Dermis blood vessel endothelial cell (primary cell): ENCODE measurements at places on chromosomes 6 and 20.

- DNase-seq: no peak
Measured at GRCh38 chr6:107598091-107598490, 108.2 kb downstream of the SOBP start.

DNA sequence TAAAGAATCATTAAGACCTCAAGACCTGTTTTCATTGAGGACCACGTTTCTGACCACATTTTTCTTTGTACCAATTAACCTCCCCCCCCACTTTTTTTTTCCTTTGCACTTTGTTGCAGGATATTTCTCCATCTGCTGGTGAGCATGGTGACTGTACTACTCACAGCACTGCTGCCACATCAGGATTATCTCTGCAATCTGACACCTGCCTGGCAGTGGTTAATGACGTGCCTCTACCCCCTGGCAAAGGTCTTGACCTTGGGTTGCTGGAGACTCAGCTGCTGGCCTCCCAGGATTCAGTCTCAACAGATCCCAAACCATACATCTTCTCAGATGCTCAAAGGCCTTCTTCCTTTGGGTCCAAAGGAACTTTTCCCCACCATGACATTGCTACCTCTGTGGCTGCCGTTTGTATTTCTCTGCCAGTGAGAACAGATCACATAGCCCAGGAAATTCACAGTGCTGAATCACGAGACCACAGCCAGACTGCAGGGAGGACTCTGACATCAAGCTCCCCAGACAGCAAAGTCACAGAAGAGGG, 46.6 kb upstream of the EDN3 start:
- DNase-seq: no peak

DNA sequence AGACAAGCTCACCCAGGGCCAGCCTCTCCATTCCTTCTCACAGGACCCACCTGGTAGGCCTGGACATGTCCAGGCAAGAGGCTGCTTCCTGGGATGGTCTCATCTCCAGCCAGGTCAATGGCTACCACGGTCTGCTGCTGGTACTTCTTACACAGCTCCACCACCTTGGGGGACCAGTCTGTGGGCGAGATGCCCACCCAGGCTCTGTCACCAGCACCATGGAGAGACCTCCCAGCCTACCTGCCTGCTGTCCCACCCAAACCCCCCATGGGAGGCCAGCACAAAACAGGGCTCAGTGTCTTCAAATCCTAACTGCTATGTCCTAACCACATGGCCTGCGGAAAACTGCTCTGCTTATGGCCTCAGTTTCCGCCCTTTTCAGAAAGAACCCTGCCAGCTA, 27.3 kb downstream of the ADA start:
- DNase-seq: no peak

GRCh38 chr20:53652859-53653517, 59.3 kb upstream of the ZNF217 start:
- no peak for DNase-seq

DNA sequence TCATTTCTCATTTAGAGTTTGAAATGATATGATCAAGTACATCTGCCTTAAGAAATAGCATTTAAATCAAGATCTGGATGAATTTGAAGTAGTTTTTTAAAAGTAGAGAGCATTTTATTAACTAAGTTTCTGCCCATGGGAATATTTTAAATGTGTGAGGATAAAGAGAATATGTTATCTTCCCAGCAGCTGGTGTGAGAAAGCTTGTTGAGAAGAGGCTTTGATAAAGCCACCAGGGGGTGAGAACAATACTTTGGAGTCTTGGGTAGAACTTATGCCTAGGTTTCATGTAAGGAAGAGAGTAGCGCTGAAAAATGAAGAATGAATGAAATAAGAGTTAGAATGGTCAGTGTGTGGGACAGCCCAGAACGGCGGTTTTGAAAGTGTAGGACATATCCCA, 190.2 kb downstream of the GRM1 start:
- DNase-seq: no peak

DNA sequence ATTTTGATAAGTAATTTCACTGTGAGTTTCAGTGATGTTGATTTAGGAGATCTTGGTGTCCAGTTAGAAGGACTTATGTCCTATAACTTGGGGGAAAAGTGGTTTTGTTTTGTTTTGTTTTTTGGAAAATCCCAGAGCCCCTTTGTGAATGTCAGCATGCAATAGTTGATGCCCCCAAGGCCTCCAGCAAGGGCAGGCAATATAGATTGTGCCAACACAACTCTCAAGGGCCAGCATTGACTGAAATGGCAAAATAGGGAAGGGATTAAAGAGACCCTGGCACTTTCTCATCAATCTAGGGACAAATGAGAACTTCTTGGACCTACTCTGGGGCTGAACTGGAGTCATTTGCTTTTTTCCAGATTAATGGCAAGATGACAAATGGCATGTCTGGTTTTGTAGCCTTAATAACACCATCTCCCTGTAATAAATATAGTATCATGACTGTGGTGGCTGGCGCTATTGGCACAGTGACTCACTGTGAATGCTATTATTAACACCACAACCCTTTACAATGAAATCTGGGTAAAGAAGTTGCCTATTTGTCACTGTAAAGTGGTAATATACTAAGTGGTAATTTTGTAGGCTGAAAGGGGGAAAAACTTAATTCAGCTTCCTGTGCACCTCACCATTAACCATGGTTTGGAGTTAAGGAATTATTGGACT, 51.8 kb downstream of the ABRACL start:
- no peak for DNase-seq

DNA sequence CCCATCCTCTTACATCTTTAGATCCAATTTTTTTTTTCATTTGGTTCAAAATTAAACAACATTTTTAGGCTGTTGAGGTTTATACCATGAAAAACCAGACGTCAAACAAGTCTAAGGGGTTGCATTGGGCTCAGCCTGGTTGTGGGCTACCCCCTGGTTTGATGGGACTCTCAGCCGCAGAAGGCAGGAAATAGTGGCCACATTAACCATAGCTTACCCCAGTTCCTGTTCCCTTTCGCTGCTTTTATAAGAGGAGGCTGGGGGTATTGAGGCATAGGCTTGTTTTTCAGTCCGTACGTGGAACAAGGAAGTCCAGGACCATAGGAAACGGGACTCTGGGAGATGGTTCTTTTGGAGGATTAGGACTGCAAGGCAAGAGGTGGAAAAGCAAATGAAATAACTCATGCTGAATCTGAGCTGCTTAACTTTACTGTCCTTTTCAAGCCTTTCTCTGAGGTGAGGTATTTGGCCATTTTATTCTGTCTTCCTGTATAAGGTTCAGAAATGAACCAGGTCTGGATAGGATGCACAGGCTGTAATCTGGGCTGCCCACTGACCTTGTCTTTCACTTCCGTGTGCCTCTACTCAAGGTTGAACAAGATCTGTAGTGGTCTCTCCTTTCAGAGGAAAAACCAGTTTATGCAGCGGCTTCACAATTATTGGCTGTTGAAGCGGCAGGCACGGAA, 7.7 kb downstream of the BRPF3 start:
- DNase-seq: no peak

- DNase-seq: no peak
Measured at GRCh38 chr6:102415891-102416290, 1022.4 kb downstream of the GRIK2 start.

GRCh38 chr6:6287415-6287814, 33.0 kb downstream of the F13A1 start:
- DNase-seq: no peak

GRCh38 chr6:47722194-47722593, 23.8 kb downstream of the ADGRF4 start:
- no peak for DNase-seq

DNA sequence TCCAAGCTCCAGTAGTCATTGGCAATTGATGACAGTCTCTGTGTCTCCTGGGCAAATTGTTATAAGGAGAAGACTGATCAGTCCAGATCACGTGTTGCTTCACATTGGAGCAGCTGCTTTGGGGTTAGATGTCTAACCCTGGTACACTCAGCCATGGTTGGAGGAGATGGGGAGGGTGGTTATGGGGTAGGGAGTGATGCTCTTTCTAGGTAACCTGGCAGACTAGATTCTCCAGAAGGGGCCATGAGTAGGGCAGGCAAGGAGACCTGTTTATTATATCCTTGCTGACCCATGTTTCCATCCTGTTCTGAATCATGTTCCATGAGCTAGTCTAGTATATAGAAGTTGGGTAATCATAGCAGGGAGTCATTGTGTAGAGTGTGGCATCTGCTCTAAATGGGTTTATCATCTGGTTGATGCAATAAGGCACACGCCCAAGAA, 50.8 kb upstream of the BACH2 start:
- DNase-seq: no peak

GRCh38 chr20:3093861-3094361, 9.4 kb upstream of the AVP start:
- peak; percentile 67 for DNase-seq

DNA sequence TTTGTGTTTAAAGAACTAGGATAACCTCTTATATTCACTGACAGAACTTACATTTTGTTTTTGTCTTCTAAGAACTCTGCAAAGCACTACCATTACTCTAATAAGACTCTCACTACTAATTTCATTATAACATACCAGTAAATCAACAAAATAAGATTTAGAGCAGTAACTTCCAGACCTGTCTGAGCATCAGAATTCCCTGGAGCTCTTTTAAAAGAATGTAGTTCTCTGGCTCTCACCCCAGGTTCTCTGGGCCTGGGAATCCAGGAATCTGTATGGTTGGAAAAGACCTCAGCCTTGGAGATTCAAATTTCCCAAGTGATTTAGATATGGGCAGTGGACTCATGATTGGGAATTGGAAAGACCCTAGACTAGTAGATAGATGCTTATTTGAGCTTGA, 89.4 kb downstream of the JAG1 start:
- no peak for DNase-seq

DNA sequence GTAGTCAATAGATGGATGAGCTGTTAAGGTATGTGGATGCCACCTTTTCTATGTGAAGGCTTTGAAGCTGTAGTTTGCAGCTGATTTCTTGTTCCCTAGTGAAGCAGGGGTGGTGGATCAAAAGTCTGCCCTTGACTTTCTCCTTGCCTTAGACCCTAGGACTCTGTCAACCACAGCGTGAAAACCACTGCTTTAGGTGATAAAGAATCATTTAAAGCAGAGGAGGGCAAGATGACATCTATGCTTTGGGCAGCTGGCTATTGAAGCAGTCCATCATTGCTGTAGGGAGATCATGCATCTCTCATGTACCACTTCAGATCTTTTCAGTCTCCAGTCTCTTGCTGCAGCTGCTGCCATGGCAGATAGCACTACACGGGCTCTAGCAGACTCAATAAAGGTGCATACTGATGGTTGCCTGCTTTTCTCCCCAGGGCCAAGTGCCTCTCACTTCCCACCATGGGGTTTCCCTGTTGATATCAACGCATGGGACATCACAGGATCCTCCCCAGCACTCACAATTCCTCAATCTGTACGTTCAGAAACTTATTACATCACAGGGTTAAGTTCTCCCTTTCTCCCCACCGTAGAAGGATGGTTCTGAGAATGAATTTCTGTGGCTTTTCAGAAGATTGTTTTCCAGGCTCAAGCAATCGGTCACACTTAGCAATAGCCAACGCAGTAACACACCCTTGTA, 122.0 kb upstream of the STMND1 start:
- DNase-seq: no peak

DNA sequence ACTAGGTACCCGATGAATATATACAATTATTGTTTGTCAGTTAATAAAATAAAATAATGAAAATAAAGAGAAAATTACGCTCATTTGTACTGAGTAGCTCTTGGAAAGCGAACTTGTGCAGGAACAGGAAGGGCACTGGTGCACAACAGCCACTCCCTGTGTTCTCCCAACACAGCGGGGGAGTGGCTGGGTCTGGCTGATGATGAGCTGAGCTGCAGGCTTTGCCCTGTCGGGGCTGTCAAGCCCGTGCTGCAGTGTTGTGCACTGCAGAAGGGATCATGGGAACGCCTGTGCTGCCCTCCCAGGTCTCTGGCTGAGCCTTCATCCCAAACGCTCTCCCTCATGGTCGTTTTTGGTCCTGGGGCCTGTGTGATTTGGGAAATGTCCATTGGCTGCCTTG, 131.7 kb upstream of the MAP3K4 start:
- DNase-seq: no peak

- DNase-seq: no peak
Measured at GRCh38 chr6:53504512-53504911, 40.4 kb downstream of the GCLC start.

GRCh38 chr6:120451508-120451907, 882.8 kb downstream of the TBC1D32 start:
- no peak for DNase-seq

DNA sequence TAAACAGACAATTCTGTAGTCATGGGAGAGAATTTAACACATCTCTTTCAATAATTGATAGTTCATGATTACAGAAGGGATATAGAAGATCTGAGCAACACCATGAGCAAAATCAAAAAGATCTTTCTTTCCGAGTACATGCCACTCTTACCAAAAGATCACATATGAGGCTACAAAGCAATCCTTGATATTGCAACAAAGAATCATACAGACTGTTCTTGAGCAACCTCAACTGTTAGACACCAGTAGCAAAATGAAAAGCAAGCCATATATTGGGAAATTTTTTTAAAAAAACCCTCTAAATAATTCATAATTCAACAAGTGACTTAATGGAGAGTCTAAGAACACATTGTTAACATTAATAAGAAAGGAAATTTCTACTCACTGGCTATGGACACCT, 3.6 kb upstream of the CD83 start:
- DNase-seq: no peak

GRCh38 chr6:166611631-166612030, 15.4 kb downstream of the RPS6KA2 start:
- no peak for DNase-seq

DNA sequence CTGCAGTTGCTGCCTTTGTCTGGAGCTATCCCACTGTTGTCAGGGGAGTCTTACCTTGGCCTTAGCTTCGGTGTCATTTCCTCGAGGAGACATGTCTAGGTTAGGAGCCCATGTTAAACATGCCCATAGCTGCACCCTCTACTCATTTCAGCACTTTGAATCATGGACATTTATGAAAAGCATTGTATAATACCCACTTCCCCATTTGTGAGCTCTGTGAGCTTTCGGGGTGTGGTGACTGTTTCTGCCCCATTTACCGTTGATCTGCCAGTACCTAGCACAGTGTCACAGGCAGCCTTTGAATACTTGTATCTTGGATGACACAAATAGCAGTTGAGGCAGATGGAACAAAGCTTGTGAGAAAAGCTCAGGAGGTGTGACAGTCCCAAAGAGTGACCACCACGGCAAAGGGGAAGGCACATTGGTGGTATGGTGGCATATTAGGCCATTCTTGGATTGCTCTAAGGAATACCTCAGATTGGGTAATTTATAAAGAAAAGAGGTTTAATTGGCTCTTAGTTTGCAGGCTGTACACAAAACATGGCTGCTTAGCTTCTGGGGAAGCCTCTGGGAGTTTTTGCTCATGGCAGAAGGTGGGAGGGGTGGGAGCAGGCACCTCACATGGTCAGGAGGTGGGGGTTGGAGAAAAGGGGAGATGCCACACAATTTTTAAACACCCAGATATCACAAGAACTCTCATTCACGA, 42.0 kb downstream of the JARID2 start:
- DNase-seq: no peak

GRCh38 chr20:346033-346639, 775 bp upstream of the NRSN2 start:
- no peak for DNase-seq
